ENCODE measurements at places on chromosomes 11 and 22.

DNA sequence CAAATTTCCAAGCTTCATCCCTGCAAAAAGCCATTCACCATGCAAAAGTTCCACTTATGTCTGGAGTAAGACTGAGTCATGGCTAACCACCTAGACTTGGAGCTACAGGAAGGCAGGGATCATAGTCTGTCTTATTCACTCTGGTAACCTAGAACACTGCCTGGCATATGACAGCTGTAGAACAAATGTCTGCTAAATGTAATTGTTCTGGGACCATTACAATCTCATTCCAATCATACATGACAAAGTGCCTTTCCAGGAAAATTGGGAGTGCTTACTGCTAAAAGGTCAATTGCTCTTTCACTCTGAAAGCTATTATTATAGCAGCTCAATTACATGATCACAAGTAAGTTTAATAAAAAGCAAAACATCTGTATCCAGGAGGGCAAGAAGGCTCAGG is 99.1 kb upstream of the CHRM4 start:
- DNase-seq, result no peak

DNA sequence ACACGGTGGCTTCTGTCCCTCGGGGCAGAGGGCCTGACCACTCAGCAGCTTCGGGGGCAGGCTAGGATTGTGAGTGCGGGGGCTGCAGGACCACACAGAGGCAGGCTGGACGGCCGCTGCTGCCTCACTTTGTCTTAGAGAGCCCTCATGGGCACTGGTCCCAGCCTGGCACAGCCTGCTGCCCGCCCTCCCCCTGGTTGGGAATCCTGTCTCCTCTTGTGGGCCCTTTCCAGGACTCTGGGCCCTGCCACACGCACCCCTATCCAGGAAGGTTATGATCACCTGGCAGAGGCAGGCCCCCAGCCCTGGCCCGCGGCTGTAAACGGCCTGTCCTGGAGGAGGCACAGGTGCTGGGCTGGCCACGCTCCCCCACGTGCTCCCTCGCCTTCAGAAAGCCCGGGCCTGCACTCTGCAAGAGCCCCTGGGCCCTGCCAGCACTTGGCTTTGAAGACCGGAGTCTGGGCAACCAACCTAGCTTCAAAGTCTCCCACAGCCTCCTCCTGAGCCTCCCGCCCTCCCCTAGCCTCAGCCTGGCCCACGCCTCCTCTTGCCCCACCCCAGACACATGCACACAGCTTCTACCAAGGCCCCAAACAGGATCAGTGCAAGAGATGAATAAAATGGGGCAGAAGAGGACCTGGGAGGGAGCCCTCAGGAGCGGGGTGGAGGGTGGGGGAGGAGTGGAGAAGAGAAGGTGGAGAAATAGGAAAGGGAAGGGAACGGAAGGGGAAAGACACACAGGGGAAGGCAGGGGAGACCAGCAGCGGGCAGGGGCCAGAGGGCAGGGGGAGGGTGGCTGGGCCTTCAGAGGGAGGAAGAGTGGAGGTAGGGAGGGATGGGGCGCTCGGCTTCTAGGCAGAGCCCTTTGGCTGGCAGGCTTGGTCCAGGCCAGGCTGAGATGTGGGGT is 31.0 kb downstream of the SYT7 start:
- DNase-seq, result no peak

GRCh38 chr22:47061226-47061625 is 298.8 kb downstream of the TBC1D22A start:
- no peak for DNase-seq

DNA sequence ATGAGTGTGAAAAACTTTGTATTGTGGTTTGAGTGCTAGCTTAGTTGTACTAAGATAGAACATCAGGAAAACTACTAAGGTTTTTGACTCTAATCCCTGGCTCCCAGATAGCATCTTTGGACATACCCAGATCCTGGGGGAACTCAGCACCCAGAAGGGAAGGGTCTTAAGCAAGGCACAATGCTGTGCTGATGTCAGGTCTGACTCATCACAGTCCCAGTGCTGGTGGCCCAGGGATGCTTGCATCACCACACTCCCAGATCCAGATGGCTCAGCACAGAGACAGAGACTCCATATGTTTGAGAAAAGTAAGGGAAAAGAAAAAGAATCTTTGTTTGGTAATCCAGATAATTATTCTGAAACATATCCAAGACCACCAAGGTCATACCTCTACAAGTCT is 18.3 kb upstream of the OR56A3 start:
- DNase-seq, result no peak
